ENCODE measurements at places on chromosomes 3 and 15.

DNA sequence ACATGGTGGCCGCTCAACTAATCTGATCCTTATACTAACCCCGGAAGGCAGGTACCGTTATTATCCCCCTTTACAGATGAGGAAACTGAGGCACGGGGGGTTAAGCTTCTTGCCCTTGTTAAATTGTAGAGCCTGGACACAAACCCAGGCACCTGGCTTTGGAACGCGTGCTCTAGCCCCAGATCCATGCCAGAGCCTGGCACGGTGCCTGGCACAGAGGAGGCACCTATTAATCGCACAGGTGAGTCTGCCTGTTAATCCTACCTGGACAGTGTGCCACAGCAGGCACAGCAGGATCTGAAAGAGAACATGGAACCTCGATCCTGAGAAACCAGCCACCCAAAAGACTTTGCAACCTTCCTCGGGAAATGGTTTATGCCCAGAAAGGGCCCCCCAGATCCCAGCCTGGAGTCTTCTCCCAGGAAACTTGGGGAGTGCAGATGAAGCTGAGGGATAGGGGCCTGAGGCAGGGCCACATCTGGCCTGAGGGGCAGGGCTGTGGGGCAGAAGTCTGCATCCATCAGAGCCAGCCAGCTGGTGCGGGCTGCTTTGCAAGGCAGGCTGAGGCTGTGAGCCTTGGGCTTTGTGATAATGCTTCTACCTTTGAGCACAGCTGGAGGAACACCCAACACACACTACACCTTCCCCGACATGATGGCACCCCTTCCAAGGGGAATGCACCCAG, 55.3 kb upstream of the SLC6A1 start:
- no peak for DNase-seq

DNA sequence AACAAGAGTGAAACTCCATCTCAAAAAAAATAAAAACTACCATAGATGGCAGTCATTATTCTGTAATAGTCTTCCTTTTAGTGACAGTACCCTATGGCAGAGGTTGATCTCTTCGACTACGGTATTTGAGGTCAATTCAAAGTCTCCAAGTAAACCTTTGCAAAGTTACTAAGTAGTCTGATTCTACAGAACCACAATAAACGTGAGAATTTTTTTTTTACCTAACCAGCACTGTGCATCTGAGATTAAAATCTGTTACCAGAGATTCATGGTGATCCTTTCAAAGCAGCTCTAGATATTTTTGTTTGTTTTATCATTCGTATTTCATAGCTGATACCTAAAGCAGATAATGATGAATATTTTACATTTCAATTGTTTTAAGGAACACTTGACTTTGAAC, 86.6 kb upstream of the CHD2 start:
- DNase-seq, result no peak

GRCh38 chr15:89123181-89123525, 34.9 kb downstream of the ABHD2 start:
- DNase-seq, result no peak

- no peak for DNase-seq
These were observed 45.4 kb downstream of the ARHGAP11B start for GRCh38 chr15:30671309-30671708.

Data from GM12865 (cell line).